ENCODE measurements at places on chromosomes 12 and 14.

DNA sequence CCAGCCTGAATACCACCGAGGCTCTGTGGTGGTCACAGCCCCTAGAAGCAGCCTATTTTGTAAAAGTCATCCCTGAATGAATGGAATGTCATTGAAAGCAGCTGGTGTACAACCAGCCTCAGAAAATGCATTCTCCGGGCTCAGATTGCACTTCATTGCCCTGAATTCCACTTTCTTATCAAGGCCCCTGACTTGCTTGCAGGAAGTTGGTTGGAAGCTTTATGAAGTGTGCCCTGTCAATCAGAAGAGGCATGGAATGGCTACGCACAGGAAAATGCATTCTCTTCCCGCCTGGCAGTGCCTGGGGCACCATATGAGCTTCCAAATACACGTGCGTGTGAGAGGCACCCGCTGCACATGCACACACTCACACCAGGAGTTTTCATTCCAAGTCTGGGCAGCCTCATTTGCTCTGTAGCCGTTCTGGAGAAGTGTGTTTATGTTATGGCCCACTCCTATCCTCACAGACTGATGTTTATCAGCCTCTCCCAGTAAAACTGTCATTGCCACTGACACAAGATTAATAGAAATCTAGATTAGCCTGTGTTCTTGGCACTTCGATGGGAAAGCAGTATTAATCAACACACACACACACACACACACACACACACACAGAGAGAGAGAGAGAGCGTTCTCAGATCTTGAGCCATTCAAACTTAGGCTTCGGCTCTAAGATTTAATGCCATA lies 63.9 kb downstream of the NUAK1 start:
- no peak for DNase-seq

- DNase-seq = no peak
Measured at GRCh38 chr12:93092649-93092945, 163.5 kb upstream of the EEA1 start.

DNA sequence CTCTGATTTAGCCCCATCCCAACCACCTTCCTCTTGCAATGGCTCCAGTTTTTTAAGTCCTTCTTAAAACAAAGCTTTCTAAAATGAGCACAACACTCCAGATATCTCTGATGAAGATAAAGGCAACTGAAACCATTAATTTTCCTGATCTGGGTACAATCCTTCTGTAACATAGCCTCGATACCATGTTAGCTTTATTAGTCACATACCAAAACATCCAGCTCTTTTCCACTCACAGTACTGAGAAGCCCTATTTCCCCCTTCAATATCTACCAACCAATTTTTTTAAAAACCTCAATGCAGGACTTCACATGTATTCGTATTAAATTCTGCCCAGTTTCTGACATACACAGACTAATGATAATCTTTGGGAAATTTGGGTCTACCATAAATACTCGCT lies 105.9 kb downstream of the MED13L start:
- no peak for DNase-seq

DNA sequence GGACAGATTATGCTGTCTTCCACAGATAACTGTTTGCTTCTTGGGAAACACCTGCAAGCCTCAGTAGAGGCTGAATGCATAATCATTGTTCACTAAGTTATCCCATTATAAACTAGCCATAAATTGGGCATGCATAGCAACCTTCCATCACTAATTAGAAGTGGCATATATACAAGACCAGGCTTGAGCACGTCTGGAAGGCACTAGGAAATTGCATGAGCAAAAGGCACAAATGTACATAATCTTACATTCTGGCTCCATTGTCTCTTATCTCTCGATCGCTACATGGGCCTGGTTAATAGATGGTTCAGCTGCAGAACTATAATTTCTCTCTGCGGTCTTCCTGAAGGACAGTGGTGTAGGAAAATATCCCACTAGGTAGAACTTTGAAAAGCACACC lies 679.2 kb downstream of the RPL10L start:
- DNase-seq = no peak

- peak; percentile 71 for DNase-seq
Measured at GRCh38 chr12:6563448-6564050, 4.5 kb downstream of the NOP2 start.

DNA sequence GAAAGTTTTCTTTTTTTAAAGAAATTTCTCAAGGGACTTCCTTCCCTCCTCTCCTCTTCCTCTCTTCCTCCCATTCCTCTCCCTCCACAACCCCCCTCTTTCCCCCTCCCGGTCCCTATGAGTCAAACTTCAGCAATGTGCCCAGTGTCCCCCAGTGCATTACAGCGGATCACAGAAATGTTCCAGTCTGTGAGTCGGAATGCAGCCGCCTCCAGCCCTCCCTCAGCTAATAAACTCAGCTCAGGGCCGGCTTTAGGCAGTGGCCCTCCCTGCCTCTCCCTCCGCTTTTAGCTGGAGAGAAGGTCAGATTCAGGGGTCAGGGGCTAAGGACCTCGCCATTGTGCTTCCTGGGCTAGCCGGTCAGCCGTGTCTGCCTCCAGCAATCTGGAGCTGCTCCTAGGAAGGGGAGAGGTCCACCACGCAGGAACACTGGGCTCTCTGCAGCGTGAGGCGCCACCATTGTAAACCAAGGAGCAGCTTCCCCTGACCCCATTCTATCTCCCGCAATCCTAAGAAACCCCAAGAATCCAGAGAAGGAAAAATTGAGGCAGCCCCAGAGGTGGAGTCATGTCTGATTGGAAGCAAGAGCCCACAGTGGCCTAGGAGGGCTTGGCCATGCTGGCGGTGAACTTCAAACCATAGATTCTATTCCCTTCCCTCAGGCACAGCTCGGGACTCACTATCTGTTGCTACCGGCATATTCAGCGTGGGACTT lies 1.1 kb upstream of the HDAC7 start:
- DNase-seq = no peak

DNA sequence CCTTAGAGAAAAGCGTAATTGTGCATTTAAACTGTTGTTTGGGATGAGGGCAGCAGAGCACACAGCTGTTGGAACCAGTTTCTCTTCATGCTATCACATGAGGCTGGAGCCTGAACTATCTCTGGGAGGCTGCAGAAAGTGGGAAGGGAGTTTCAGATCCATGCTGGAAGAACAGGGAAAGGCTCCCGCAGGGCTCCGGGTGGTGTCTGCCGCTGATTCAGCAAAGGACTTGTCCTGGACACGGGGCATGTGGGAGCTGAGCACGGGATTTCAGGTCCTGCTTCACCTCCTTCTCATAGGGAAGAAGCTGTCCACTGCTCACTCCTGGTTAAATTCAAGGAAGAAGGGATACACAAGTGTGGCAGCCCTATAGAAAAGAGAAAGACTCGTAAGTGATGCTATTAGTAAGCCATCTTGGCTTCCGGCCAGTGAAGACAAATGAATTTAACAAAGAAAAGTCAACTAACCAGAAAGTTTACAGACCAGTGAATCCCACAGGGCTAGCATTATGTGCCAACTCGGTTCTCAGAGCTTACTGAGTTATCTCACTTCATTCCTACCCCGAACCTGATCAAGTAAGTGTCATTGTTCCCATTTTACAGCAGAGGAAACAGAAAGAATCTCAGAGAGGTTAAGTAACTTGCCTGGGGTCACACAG lies 6.7 kb upstream of the FZD10 start:
- no peak for DNase-seq

DNA sequence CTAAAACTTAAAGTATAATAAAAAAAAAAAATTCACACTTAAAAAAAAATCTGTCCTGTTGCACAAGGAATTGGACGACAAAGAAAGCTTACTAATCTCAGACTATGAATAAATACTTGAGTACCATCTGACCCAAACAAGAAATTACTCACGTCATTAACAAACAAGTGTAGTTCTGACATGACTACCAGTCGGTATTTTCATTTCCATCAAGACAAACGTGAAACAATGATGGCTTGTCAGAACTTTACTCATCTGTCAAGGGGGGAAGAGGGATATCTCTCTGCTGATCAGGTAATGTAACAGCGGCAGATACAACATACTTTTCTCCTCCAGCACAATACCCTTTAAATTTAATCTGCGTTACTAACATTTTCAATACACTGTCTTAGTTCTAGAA lies 78.3 kb downstream of the CDK17 start:
- DNase-seq = no peak

- no peak for DNase-seq
Measured at GRCh38 chr14:63487724-63488123, 55.5 kb downstream of the PPP2R5E start.

- no peak for DNase-seq
Measured at GRCh38 chr12:70643939-70644338, 6.7 kb upstream of the PTPRB start.
